ENCODE measurements at places on chromosomes 3 and 15. TPM values are rescaled to one million over a fixed set of nuclear protein-coding genes. Genes with fewer than 3 reads are reported as not detected.

DNA sequence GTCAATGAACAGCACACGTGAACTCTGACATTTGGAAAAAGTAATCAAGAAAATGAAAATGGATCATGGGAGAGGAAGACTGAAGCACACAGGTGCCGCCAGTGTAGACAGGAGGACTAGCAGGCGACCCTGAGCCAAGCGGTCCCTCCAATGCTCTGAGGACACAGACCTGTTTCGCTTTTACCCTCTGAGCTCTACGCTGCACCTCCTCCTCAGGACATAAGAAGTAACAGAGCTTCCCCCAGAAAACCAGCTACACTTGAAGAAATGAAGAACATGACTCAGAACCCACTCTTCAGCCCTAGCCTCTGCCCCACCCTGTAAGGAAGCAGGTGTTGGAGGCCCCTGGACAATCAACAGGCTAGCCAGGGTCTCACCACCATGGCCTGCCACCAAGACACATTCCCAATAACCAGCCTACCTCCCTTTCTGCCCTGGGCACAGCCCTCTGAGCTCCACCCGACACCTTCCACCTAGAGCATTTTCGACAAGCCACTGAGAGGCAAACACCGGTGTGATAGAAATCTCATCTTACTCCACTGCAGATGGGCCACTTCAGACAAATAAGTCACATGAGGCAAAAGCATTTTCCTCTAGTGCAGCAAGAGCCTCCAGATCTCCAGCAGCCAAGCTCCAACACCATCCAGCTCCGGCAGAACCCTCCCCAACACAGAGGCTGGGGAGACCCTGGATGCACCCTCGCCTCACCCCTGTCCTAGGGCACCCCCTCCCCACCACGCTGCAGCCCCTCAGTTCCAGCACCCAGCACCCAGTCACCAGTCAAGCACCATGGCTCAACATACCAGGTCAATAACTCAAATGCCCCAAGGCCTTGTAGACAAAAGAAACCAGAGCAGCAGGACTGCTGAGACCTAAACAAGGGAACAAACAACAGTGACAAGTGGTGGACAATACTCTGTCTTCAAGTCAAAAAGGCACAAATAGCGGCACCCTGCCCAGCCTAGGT is 11.4 kb downstream of the FAM174B start:
- no peak for DNase-seq

DNA sequence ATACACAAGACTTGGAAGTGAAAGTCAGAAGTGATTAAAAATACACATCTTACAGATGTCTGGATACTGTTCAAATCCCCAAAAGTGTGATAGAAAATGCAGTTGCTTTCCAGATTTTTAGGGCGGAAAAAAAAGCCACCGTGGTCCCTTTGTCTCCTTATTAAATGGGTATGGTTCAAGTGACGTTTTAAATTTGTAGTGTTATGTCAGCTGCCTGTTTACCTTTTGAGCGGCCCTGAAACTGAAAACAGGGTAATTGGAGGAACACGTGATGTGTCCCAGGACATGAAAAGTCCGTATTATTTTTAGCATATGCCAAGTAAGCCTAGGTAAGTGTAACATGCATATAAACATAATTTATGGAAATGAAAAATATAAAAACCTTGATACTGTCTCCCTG is 109.0 kb upstream of the PDZRN3 start:
- DNase-seq: no peak

GRCh38 chr3:112170046-112170445 is 37.0 kb upstream of the GCSAM start:
- no peak for DNase-seq

DNA sequence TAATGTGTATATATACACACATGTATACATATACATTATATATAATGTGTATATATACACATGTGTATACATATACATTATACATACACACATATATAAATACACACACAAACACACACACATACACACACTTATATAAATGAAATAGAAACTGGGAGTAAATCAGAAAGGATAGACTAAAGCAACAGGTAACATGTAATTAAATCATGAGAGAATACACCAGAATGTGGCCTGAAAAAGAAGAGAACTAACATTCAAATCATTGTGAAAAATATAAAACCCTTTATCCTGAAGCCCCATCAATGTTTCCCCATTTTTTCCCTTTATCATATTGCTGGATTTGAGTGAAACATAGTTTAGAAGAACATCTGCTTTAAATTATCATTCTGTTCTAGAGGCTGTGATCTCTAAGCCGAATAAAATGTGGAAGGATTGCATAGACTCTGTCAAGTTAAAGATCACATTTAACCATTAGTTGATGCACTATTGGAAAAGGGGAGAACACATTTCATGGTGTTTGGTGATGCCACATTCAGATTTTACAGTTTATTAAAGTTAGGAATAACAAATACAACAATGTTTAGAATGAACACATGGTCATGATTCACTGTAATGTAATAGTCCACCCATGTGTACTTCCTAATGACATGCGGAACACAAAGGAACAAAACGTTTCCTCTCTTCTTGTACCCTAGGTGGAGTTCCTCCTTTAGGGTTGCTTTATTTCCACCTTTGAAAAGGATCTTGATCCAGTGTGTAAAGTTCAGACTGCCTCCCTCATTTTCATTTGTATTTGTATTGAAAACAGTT is 12.5 kb upstream of the THRB start:
- DNase-seq: no peak

The DAPK2 gene
- 23.8 TPM for total RNA-seq

GRCh38 chr3:115401298-115401697 is 222.0 kb upstream of the GAP43 start:
- no peak for DNase-seq

DNA sequence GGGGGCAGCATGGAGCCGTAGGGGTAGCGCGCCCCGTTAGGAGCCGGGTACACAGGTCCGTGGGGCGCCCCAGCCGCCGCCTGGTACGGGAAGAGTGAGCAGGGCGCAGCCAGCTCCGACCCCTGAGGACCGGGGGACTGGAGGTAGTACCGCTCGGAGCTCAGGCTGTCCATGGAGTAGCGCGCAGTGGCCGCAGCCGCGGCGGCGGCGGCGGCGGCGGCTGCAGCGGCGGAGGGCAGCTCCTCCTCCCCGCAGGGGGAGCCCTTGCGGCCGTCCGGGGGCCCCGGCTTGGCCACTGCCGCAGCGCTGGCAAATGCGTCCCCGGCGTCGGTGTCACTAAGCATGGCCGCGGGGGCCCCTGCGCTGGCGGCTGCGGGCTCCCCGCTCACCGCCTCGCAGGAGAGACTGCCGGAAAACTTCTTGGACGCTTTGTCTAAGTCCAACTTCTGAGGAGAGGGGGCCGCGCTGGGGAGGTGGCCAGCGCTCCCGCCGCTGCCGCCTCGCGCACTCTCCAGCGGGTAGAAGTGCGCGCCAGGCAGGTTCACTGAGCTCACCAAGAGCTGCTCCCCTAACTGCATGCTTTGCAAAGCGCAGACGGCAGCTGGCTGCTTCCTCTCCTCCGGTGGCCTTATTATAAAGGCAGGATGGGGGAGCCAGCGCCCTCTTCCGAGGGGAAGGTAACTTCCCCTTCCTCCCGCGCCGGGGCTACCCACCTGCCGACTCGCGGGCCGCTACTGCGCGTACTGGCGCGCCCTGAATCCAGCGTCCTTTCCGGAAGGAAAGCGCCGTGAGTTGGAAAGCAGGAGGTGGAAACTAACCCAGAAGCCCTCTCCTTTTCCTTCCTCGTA is at the start of gene EOMES:
TSS of gene EOMES (minus strand) at position 607 of the 848 bp plus-strand sequence. CDS start at position 578, 29 bp downstream.
- DNase-seq: no peak

DNA sequence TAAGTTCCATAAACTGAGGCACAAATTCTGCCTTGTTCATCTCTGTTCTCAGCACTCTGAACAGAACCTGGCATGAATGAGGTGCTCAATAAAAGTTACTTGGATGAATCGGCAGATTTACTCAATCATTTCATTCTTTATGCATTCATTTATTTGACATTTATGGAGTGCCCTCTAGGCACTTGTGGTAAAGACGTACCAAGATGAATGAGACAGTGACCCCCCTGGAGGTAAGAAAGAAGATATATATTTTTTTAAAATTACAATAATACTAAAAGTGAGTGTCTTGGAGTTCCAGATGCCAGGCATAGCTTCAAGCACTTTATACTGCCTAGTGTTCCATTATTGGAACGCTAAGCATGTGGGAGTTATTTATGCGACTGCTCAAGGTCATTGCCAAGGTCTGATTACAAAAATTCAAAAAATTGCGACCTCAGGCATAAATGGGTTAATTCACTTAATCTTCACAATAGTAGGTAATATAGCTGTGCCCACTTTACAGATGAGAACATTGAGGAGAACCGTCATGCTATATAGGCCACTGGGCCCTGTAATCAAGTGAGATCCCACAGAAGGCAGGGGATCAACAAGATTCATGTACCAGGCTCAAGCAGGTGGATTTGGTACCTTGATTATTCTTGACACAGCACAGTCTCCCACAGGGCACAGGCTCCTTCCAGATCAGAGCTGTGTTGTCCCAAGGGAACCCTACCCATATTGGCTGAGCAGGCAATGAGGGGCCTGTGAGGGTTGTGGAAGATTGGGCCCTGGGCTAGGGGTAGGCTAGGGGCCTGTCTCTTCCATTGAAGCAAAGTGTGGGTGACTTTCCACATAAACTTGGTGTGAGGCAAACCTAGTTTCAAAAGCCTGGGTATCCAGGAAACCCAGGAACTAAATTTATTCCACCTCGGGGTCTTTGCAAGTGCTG is 10.7 kb downstream of the XIRP1 start:
- DNase-seq: no peak

The HIGD2B gene
- total RNA-seq: not detected

DNA sequence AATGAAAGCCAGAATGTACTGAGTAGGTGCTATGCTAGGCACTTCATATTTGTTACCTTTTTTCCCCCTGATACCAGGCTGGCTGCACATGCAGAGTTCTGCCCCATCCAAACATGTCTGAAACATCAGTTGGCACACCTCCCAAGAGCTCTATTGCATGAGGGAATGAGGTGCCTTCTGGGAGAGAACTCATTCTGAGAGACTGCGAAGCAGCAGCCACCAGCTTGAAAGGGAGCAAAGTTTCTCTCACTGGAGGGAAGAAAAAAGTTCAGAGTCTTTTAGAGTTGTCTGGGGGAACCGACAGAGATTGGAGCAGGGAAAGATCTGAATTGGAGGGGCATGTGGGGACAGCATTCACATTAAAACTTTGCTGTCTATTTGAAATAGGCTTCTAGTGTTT is 84.1 kb downstream of the AGBL1 start:
- DNase-seq: no peak

DNA sequence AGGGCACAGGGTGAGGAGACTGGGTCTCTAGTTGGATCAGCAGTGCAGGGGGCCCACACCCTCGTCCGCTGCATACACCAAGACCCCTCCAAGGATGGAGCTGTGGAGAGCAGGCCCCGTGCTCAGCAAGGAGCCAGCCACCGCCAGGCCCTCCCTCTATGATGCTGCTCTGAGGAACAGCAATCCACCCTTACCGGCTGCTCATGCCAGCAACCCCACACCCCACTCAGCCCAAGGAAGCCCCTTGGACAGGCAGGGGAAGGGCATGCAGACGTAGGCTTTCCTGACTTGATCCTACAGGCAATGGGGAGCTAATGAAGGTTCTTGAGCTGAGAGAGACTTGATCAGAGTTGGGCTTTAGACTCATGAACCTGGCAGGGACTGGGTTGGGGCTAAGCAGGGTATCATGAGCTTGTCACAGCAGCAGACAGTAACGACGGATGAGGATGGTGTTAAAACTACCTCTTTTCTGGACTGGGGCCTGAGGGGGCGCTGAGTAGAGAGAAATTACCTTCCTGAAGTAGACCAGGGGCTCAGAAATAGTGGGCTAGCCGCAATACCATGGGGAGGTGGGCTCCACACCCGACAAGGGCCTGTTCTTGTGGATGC is 50.5 kb upstream of the FGD5 start:
- DNase-seq: no peak

The GOLGA8T gene
- 0.29 TPM for total RNA-seq

GRCh38 chr3:174547801-174548435 is 311.2 kb upstream of the NAALADL2 start:
- no peak for DNase-seq

The GOLGA8S gene
- total RNA-seq: 0.29 TPM

The NANOGP8 gene
- not detected for total RNA-seq

The FOXL2 gene
- total RNA-seq: not detected

The CADPS gene
- total RNA-seq: 0.65 TPM

GRCh38 chr3:59680919-59681318 is 631.1 kb upstream of the CFAP20DC start:
- DNase-seq: no peak

The TRPC1 gene
- 6.1 TPM for total RNA-seq

DNA sequence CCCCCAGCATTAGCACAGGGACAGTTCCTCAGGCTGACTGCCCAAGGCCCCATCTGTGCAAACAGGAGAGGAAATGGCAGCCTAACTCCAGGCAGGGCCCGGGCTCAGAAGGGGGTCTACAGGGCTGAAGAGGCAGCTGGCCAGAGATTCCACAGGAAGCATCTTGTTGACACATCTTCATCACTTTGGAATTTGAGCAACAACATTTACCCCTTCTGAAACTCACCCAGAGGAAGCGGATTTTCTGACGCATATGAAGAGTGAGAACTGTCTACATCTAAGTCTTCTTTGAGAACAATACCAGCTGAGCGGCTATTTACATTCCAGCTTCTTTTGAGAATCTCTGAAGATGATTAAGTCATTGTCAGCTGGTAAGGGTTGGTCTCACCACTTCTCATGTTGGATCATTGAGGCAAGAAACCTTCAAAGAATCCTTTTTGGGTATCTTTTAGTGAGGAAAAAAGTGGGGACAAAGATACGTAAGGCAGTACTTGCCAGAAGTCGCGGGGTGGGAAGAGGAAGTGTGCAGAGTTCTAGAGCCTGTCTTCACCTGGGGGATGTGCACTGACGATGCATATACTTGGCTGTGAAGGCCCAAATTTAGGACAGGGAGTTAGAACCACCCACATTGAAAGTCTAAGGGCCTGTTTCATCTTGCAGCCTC is 25.4 kb upstream of the SRP14 start:
- DNase-seq: peak; percentile 29

GRCh38 chr3:189624130-189624529 is 7.1 kb upstream of the TP63 start:
- no peak for DNase-seq

DNA sequence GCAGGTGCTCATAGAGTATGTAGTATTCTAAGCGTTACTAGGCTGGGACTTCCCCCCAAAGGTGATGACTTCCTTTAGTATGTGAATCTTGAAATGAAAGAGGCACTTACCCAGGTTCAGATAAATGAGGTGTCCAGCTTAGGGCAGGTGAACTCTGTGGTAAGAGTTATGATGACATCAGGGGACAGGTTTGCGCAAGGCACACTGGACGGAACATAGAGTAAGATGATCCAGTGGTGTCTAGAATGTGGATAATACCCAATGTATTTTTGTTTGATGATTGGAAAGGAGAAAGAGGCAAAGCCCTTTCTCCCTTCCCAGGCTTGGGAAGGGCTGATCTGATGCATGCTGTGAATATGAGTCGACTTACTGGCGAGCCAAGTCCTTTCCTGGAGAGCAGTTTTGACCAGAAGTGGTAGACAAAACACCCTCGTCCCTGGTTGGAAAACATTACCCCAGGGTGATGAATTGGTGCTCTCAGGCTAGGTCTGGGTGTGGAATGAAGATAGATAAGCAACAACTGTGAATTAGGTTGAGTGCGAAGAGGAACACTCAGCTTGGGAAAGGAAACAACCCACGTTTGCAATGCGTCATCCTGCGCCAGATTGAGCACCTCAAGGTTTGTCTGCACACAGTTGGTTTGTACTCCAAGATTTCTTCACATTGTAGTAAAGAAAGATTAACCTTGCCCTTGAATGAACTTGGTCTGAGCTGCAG is 124.2 kb downstream of the GHSR start:
- no peak for DNase-seq

GRCh38 chr3:27185231-27185989 is 183.8 kb downstream of the NEK10 start:
- DNase-seq: no peak
